Melanocyte of skin (primary cell): ENCODE measurements at places on chromosomes 2 and 18. TPM values are rescaled to one million over a fixed set of nuclear protein-coding genes. Genes with fewer than 3 reads are reported as not detected.

Gene MYO3B
- total RNA-seq: 0.34 and 0.36 TPM in 2 replicates

Gene TEKT4
- not detected in 2 replicates for total RNA-seq

Gene TXNDC2
- not detected in 2 replicates for total RNA-seq

Gene IL1F10
- total RNA-seq: not detected in 2 replicates

Gene C18orf54
- total RNA-seq: 2.1 and 2.5 TPM in 2 replicates

Gene DCTN1
- total RNA-seq: 90.5 and 130 TPM in 2 replicates

Gene IL1A
- total RNA-seq: not detected in 2 replicates

Gene ZEB2
- 234 and 266 TPM in 2 replicates for total RNA-seq

Gene SCTR
- not detected in 2 replicates for total RNA-seq

Gene SP110
- total RNA-seq: 112 TPM in 2 replicates

Gene SERPINB3
- not detected in 2 replicates for total RNA-seq

Gene BUB1
- total RNA-seq: 24.4 and 34.4 TPM in 2 replicates

Gene APCDD1
- total RNA-seq: 3.7 TPM in 2 replicates
